ENCODE measurements at places on chromosomes 4 and X. TPM values are rescaled to one million over a fixed set of nuclear protein-coding genes. Genes with fewer than 3 reads are reported as not detected.

CT83 gene
- total RNA-seq = not detected

GRCh38 chr4:44806071-44806470 lies 79.7 kb upstream of the GNPDA2 start:
- no peak for DNase-seq

- no peak for DNase-seq
Observed at GRCh38 chr4:48047421-48047844, 30.9 kb downstream of the NIPAL1 start.

DNA sequence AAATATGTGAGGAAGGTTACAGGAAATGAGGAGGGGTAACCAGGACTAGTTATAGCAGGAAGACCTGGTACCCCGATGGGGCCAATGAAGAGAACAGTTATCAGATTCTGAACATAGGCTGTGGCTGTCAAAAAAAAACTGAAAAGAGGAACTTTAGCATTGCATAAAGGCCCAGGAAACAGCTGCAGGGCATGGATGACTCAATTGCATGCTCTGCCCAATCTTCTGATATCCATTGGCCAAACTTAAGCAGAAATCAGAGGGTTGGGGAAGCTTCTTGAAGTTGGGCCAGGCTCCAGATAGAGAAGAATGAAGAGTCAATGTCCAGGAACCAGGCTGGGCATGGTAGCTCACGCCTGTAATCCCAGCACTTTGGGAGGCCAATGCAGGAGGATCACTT lies 1222.4 kb upstream of the PRKX start:
- peak; percentile 59 for DNase-seq

GRCh38 chr4:7366180-7366945 lies 68.4 kb downstream of the PSAPL1 start:
- no peak for DNase-seq
